CD4-positive, alpha-beta memory T cell (primary cell): ENCODE measurements at places on chromosomes 11 and 22.

- no peak for DNase-seq
Observed at GRCh38 chr11:19648321-19648720, 64.3 kb upstream of the NAV2 start.

GRCh38 chr11:72776844-72777754 lies 16.7 kb downstream of the STARD10 start:
- no peak for DNase-seq

- DNase-seq: no peak
Observed at GRCh38 chr11:12216041-12216451, 105.7 kb downstream of the MICAL2 start.

- DNase-seq: no peak
Observed at GRCh38 chr11:85346484-85346883, 280.7 kb downstream of the DLG2 start.
